Activated naive CD8-positive, alpha-beta T cell treated with anti-CD3 and anti-CD28 coated beads, Interleukin-2, amount 10 ng/mL, durations not matched to agents 7 days and 5 days (primary cell): ENCODE measurements at places on chromosomes 1 and 21.

GRCh38 chr1:243216741-243217140 is 38.3 kb downstream of the CEP170 start:
- no peak for DNase-seq

- DNase-seq = no peak
These were observed 213.0 kb downstream of the CAMTA1 start for GRCh38 chr1:6998267-6998666.

- no peak for DNase-seq
These were observed 12.7 kb upstream of the SDHB start for GRCh38 chr1:17066361-17067068.

DNA sequence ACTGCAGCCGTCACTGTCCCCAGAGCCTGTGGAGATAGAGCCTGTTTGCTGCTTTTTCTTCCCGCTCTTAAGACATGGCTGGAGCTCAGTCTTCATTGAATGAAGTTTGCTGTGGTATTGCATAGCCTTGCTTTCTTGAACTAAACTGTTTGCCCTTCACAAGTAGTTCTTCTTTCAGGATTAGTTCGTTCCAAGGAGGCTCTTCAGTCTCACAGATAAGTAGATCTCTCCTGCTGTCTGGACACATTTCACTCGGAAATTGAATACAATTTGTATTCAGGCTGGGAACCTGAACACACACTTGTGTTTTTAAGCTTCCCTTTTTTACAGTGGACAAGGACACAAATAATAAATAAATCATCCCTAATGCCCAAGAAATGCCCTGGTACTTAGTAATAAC is 34.7 kb downstream of the IFNAR1 start:
- no peak for DNase-seq

GRCh38 chr1:209030454-209031167 is 552.9 kb upstream of the CAMK1G start:
- DNase-seq = no peak

GRCh38 chr1:248783367-248783766 is 27.8 kb upstream of the LYPD8 start:
- DNase-seq = no peak

- DNase-seq = no peak
These were observed 5.4 kb downstream of the FOXO6 start for GRCh38 chr1:41366455-41367287.

DNA sequence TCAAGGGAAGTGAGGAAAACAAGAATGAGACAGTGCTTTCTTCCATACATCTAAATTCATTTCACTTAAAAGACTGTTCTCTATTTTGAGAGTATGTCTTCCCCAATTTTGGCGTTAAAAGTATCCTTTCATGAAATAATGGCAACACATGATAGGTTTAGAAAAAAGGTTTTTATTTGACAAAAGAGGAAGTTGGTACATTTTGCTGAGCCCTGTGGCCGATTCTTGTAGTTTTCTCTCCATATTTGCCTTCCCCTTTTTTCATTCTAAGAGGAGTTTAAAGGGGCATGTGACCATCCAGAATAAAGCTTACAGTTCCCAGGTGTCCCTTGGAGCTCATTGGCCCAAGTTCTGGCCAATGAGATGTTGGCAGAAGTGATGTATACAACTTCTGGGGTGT is 140.4 kb upstream of the KCNE2 start:
- no peak for DNase-seq
